ENCODE measurements at places on chromosomes 2 and 18. TPM values are rescaled to one million over a fixed set of nuclear protein-coding genes. Genes with fewer than 3 reads are reported as not detected.
A peak's percentile ranks its signal among the peaks of the same experiment; 100 is the strongest.

The LYPD6 gene
- total RNA-seq: 9.4 TPM

The OSR1 gene
- 3.7 TPM for total RNA-seq

The FSIP2 gene
- 2.0 TPM for total RNA-seq

The RAMP1 gene
- 6.9 TPM for total RNA-seq

The CYP27C1 gene
- total RNA-seq: 2.4 TPM

The CCDC178 gene
- 2.9 TPM for total RNA-seq

DNA sequence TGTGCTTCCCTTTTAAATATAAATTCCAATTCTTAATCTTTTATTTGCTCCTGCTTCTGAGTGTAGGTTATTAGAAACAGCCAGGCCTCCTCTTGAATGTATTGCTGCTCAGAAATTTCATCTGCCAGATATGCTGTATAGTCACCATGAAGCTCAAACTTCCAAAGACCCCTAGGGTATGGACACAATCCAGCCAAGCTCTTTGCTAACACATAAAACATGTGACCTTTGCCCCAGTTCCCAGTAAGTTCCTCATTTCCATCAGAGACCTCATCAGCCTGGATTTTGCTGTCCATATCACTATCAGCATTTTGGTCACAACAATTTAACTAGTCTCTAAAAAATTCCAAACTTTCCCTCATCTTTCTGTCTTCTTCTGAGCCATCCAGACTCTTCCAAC is 75.2 kb downstream of the MAP2 start:
- DNase-seq: no peak

DNA sequence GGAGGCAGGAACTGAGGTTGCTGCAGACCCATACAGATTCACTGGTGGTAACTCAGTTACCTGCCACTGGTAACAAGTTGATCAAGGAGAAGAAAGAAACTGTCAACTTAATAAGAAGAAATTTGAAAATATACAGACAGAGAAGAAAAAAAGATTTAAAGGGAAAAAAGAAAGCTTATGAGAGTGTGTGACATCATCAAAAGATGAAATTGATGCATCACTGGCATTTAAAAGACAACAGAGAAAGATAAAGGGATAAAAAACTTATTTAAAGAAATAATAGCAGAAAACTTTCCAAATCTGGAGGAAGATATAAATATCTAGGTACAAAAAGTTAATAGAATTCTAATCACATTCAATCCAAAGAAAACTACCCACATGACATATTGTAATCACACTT is 1003.2 kb downstream of the TDRD15 start:
- no peak for DNase-seq

- DNase-seq: no peak
Observed at GRCh38 chr2:112995346-112995920, 9.8 kb upstream of the IL36A start.

- no peak for DNase-seq
Observed at GRCh38 chr2:67842375-67842959, 220.3 kb downstream of the C1D start.

- peak; percentile 74 for DNase-seq
Observed at GRCh38 chr18:50268022-50268747, 1.9 kb upstream of the CFAP53 start.

DNA sequence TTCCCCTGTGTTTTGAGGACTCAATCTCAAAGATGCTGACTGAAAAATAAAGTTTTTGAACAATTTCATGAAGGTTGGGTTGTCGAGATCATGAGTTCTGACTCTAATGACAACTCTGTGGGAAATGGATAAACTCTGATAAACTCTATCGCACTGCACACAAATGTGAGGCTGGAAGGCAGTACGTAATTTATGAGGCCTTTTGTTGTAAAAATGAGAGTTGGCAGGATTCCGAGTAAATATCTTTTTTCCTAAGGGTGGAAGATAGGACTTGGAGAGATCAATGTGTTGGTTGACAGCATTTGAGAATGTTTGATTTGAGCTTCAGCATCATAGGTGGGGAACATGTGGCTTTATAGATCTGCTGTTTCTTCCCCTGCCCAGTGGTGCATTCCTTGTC is 90.4 kb downstream of the SPTBN1 start:
- no peak for DNase-seq

GRCh38 chr2:241859436-241860183 is 916 bp upstream of the PDCD1 start:
- no peak for DNase-seq

- no peak for DNase-seq
Observed at GRCh38 chr2:8437949-8438400, 243.9 kb upstream of the ID2 start.

- DNase-seq: peak; percentile 52
Observed at GRCh38 chr2:10659898-10660568, 29.7 kb downstream of the NOL10 start.

DNA sequence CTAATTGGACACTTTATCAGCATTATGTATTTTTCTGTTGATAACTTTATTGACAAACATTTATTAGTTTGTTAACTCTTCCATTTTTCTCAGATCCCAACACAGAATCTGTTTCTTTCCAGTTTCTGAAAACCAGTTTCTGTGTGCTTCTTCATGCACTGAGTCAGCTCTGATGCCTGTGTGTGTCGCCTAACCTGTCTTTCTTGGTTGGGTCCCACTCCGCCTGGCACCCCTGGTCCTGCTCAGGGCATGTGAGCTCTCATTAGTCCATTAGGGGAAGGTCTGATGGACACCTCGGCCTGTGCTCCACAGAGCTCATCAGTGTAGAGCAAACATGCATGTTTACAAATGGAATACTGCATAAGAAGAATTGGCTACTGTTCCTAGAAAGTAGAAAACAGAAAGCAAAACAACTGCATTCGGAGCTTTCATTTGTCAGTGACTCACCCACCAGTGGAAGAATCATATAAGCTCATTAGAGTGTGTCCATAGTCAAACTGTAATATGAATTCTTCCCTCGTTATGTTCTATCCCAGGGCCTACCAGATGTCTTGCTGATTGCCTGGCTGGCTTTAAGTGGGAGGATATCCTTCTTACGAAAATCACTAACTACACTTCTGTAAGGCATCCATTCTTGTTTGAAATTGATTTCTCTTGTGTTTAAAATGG is 137.7 kb downstream of the SNTG2 start:
- no peak for DNase-seq

DNA sequence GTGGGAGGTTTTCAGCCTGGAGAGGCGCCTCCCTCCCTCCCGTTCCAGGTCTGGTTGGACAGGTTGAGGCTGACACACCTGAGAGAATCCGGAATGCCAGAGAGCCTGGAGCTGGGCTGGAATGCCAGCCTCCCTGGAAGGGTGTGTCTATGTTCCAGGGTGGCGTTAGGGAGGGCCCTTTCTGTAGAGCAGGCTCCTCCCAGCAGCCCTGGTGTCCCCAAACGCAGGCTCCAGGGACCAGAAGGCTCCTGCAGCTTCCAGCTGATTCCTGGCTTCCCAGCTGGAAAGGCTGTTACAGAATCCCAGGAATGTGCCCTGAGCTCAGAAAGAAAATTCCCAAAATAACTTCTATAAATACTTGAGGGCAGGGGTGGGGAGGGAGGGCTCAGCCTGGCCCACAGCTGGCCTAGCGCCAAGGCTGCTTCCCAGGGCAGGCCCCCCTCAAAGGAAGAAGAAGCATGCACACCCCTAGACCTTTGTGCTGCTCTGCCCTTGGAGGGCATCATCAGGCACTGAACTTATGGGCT is 85.4 kb downstream of the STPG4 start:
- DNase-seq: no peak

All from frontal cortex (tissue), 4 donors.